ENCODE measurements at places on chromosomes 7 and 10.
A peak's percentile ranks its signal among the peaks of the same experiment; 100 is the strongest.

GRCh38 chr7:24197852-24198251 is 86.1 kb upstream of the NPY start:
- no peak for DNase-seq

DNA sequence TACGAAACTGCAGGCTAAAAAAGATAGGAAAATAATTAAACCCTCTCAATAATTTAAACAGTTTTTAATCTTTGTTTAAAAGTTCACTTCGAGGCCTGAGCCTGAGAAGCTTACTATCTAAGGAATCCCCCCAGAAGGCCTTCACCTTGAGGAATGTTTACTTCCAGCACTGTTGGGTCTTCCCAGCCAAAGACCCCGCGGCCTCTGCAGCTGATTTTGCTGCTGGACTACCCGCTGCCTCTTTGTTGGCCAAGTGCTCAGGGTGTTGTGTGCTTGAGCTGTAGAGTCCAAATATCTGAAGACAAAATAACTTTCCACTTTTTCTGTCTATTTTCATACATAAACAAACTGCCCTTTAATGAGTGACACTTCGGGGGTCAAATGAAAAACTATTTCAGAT is 292.7 kb downstream of the GLRX3 start:
- no peak for DNase-seq

- no peak for DNase-seq
Observed at GRCh38 chr10:114544045-114544659, 113.9 kb downstream of the ABLIM1 start.

DNA sequence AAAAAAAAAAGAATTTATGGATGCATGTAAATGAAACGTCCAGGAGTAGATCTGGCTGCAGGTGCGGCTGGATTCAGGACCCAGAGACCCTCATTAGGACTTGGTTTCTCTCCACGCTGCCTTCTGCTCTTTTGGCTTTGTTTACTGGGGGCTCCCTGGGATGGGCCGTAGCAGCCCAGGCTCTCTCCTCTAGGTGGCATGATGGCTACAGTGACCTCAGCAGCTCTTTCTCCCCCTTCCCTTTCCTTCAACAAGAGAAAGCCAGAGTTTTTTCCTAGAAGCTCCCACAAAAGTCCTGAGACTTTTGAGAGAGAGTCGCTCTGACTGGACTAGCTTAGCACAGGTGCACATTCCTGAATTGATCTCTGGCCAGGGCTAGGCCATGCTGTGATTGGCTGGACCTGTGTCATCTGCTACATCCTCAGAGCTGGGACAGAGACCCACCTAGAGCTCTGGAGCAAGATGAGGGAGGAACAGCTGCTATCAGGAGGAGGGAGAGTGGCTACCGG is 67.8 kb upstream of the PDCD4 start:
- peak; percentile 48 for DNase-seq

- DNase-seq = peak; percentile 48
Observed at GRCh38 chr7:19145434-19146115, 354 bp upstream of the FERD3L start.

DNA sequence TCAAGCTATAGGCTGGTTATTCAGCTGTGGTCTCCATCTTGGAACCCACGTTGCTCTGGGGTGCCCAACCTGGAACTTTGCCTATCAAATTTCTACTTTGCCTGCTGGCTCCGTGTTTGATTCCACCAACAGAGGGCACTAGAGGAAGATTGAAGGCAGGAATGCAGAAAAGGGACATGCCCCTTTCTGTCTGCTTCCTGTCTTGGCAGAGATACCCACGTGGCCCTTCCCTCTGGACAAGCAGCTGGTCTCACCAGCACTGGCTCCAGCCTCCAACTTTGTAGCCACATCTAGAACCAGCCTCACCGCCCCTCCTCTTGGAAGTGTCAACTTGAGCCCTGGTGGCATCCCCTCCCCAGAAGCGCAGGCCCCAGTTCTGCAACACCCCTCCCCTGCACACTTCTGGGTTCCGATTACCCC is 52.1 kb upstream of the ZNF438 start:
- peak; percentile 58 for DNase-seq

GRCh38 chr10:112838784-112839481 is 111.1 kb upstream of the TCF7L2 start:
- DNase-seq = peak; percentile 61

GRCh38 chr10:86583983-86584382 is 62.4 kb upstream of the WAPL start:
- DNase-seq = peak; percentile 61

- peak; percentile 34 for DNase-seq
Observed at GRCh38 chr7:93476491-93477344, 97.8 kb downstream of the CALCR start.

- DNase-seq = no peak
Observed at GRCh38 chr7:112556633-112557032, 75.8 kb downstream of the LSMEM1 start.

DNA sequence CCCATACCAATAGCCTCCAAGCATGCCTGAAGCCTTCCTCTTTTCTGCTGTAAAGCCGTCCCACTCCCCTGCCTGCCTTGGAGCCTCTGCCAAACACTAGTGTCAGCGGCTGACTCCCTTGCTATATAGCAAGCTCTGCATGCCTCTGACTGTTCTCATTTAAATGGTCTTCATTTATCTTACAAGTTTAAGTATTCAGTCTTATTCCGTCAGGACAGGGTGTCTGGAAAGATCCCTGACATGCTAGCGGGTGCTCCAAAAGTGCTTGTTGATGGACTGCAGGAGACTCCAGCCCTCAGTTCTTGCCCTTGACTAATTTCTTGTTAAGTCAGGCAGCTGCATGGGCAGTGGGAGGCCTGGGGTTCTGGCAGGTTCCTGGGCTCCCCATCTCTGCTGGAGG is 298.7 kb downstream of the GFRA1 start:
- DNase-seq = no peak

GRCh38 chr7:92832534-92833023 is 3.8 kb downstream of the CDK6 start:
- DNase-seq = no peak

DNA sequence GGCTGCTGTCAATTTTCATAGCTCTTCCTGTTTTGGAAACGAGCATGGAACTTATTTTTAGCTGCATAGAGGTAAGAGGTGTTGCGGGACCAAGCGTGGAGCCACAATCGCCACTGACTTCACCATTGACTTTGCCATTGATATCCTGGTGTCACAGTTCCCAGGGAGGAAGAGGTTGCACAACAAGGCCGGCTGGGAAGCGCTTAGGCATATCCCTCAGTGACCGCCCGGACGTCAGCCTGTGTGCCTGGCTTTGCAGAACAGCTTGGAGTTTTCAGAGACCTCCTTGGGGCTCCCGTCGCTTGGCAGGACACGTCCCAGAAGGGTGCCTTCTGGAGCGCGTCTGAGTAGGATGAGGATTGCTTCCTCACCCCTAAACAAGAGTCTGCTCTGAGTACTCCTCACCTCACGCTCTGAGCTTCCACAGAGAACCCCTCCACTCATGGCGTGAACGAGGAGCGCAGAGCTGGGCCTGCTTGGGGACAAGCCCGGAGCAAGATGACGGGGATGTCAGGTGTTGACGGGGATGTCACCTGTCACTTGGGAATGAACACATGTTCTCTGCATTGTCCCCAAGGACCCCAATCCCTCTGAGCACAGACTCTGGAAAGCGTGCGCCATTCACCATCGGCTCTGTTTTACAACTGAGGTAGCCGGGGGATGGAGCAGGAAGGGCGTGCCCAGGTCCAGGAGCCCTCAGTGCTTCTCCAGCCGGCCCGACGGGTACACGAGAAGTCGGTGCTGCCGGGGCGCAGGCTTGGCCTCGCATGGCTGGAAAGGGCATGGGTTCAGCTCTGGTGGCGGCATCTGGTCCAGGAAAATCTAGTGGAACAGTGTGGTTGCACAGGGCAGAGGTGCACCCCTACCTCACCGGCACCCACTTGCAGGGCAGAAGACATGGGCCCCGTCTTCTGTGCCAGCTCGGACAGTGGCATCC is 192.3 kb upstream of the SHH start:
- DNase-seq = no peak

DNA sequence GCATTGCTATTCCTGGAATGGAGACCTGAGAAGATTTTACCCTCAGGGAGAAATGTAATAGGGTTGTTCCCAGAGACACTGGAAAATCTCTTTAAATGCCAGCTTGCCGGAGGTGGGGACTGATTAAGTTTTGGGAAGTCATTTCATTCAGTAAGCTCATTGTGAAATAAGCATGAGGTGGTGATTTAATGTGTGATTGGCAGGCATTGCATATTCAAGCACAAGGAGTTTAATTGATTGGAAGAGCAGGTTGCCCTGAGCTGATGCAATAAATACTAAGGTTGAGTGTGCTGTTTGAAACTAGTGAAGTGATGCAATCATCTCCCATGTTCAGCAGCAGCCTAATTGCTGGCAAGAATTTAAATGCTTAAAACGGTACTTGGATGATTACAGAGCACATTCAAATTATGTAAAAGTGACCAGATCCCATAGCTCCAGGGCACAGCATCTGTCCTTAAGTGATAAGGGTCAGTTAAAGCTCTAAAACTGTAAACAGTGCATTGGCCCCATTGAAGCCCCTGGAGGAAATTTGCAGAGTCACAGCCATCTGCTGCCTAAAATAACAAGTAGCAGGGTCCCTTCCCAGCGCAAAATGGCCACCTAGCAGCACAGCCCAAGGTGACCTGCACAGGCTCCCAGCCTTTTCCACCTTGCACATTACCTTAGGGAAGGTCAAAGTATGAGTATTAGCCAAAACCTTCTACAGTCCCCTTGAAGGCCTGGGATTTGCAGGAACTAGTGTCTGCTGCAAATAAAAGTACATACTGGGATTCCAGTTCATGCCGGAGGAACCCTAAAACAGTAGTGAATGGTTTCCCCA is 92.1 kb downstream of the CCDC71L start:
- DNase-seq = peak; percentile 24

DNA sequence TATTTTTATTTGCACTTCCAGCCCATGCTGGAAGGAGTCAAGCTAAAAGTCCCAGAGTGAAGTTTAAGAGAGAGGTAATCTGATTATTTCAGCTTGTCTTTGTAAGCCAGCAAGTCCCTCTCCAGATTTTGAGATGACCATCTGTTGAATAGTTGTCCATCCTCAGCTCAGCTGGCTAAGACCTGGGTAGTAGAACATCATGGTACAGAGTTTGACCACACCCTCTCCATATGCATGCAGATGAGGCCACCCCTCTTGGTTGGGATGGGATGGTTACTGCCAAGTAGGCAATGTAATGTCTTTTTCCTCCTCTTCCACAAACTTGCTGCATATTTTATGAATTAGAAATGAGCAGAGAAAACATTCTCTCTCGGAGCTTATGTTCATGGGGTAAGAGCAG is 639.8 kb downstream of the SORCS3 start:
- no peak for DNase-seq

- DNase-seq = no peak
Observed at GRCh38 chr10:3548702-3549101, 236.3 kb downstream of the KLF6 start.

GRCh38 chr10:123126246-123126645 is 9.5 kb upstream of the HMX3 start:
- DNase-seq = no peak

- DNase-seq = no peak
Observed at GRCh38 chr10:86914734-86915133, 42.7 kb downstream of the MMRN2 start.

GRCh38 chr10:116888380-116889055 is 39.2 kb downstream of the ENO4 start:
- peak; percentile 27 for DNase-seq

DNA sequence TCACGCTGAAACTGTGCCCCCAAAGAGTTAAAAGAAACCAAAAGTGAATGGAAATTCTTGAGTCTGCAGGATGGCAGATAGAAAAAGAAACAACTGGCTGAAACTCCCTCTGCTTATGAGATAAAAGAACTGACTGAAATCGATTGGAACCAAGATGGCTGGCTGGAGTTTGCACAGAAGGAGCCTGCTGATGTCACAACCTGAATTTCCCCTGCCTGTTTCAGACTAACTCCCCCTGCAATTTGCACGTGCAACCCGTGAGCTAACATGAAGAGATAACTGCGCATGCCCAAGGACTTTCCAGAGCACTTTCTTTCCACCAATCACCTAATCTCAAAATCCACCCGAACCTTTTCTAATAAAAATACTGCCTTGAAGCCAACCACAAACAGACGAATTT is 435.5 kb downstream of the CALN1 start:
- DNase-seq = no peak

DNA sequence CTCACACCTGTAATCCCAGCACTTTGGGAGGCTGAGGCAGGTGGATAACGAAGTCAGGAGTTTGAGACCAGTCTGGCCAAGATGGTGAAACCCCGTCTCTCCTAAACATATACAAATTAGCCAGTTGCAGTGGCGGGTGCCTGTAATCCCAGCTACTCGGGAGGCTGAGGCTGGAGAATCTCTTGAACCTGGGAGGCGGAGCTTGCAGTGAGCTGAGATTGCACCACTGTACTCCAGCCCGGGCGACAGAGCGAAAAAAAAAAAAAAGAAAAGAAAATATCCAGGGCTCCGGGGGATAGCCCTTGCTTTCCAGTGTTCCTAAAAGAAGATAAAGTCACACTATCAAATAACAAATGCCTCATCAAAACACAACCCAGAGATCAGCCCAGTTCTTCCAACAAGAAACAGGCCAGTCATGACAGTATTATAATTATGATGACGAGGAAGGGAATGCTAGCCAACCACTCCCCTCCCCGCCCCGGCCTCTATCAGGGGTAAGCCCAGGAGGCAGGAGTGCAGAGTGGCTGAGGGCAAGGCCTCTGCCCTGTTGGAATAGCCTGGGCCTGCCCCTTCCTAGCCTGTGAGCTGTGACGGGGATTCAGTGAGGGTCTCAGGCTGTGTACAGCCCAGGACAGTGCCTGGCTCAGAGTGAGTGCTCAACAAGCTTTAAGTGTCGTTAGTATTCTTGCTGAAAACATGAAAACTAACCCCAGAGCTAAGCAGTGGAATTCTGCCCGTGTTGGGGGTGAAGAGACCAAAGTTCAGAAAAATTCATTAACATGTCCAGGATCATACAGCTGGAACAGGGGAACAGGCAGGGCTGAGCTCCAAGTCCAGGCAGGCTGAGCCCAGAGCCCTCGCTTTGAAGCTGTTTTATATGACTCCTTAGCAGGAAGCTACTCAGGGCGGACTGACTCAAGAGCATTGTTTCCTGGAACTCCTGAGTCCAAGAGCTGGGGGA is 54.3 kb downstream of the FAM241B start:
- no peak for DNase-seq

- DNase-seq = no peak
Observed at GRCh38 chr10:48389272-48389671, 82.8 kb downstream of the MAPK8 start.

All from WTC11 (cell line).